CD4-positive, alpha-beta T cell treated with Interleukin-12 subunit alpha and Interleukin-12 subunit beta, for 1 hour (primary cell): ENCODE measurements at places on chromosomes 12 and 14.

GRCh38 chr12:92547906-92548305, 154.9 kb upstream of the PLEKHG7 start:
- DNase-seq, result no peak

- DNase-seq, result no peak
Observed at GRCh38 chr12:107442326-107442987, 243.1 kb upstream of the PWP1 start.

- peak; percentile 41 for DNase-seq
Observed at GRCh38 chr14:74955229-74956026, at the start of gene PGF. Gene PGF (minus strand): TSS chr14:74955597. CDS start chr14:74955242, 355 bp downstream.

GRCh38 chr12:52395761-52396434, 10.2 kb downstream of the KRT82 start:
- no peak for DNase-seq

GRCh38 chr12:111773801-111774551, 7.2 kb downstream of the ALDH2 start:
- peak; percentile 28 for DNase-seq
